SK-N-MC (cell line): ENCODE measurements at places on chromosomes 6 and 20.

DNA sequence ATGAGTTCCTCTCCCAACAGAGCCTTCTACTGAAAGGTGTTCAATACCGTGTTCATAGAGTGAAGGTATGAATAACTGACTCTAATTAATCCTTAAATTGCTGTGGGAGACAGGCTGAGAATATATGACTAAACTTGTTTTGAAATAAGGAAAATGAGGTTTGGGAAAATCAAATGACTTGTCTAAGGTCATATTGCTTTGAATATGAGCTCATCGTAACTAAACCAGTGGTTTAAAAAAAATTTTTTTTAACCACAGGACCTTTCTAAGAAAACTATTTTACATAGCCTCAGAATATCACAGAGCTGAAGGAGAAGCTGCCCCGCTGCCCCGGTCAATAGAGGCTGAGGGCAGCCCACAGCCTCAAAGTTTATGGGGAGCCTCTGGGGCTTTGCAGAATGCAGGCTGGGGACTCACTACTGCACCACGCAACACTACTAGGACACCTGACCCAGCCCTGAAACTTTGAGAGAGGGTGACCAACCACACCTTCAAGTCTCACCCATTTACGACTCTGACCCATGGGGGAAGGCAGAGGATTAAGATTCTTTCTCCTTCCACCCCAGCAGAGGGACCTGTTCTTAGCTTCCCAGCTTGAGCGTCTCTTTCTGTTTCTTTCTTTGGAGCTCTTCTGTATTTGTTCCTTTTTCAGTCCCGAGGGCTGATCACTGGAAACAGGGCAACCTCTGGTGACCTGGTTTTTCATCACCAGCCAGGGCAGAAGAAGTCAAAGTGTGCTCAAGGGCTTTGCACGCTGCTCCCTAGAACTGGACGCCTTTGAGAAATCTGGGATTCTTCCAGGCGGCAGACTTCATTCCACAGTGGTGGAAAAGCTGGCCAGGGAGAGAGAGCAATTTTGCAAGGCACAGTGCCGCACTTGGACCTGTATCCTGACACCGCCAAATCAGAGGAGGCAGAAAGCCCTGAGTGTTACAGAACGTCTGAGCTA lies 220.2 kb downstream of the ATXN1 start:
- DNase-seq = no peak

DNA sequence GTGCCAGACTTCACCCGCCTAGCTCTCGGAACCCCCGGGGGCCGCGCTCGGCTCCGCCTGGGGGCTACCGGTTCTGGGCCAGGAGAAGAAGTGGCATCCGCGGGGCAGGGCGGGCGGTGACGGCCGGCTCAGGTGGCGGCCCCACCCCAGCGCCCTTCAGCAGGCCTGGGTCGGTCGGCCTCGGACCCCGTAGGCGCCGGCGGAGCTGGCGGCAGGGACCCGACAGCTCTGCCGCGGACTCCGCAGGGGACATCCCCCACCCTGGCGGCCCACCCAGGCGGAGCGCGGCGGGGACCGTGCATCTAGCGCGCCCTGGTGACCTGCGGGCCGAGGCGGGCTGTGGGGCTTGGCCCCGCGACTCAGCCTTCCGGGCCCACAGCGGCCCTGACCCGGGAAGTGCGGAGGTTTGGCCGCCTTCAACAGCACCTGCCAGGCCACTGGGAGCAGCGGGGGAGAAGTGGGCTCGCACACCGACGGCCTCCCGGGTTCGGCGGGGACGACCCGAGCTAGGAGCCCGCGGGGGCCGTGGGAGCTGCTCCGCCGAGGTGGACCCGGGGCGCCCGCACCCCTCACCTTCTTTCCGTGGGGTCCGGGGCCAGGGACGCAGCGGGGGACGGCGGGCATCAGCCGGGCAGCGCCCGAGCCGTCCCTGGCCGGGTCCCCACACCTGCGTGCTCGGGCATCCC lies 87.1 kb downstream of the TMEM242 start:
- no peak for DNase-seq

- DNase-seq = no peak
Observed at GRCh38 chr6:3233904-3234303, 6.5 kb upstream of the TUBB2B start.

DNA sequence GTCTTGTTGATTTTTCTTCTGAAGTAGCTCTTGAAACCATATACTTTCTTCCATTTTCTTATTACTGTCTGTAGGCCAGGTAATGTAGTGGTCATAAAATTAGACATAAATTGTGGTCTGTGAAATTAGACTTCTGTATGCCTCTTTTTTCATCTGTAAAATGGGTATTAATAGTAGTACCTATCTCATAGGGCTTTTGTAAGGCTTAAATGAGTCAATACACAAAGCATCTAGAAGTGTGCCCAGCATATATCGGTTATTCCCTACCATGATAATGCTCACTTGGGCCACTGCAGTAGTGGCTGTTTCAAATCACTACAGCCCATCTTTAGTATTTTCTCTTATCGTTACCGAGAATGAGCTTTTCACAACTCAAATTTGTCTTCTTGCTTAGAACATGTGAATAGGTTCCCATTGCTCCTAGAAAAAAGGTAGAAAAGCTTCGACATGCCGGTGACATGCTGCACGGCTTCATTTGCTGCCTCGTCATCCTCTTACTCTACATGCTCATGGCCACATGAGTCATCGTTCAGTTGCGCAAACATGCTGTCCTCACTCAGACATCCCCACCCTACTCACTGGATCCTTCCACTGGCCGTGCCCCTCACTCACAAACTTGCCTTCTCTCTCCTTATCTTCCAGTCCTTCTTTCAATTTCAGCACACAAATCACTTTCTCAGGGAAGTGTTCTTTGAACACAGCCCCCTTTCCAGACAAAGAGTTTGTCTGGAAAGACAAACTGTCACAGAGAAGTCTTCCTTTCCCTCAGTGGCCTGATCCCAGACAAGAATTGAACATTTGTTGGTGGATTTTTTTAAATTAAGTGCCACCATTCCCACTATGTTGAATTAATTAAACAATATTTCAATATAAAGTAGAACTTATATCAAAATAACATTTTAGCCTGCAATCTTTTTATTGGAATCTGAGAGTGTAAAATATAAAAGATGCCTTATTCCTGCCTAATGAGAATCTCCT lies 32.2 kb upstream of the ERVFRD-1 start:
- no peak for DNase-seq

GRCh38 chr20:51697096-51697826 lies 70.9 kb downstream of the ATP9A start:
- DNase-seq = no peak

DNA sequence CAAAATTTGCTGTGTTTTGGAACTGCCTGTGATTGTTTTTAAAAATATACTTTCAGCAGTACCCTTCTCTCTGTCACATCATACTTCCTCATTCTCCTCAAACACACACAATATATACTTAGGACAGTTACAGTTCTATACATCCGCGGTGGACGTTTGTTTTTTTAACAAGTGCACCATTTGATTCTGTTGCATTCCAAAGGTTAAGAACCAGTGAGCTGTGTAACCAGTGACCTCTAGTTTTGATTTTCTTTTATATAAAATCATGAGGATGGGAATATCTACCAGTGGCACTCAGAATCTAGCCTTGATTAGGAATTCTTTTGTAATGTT lies 152.8 kb downstream of the CARMIL1 start:
- DNase-seq = no peak

DNA sequence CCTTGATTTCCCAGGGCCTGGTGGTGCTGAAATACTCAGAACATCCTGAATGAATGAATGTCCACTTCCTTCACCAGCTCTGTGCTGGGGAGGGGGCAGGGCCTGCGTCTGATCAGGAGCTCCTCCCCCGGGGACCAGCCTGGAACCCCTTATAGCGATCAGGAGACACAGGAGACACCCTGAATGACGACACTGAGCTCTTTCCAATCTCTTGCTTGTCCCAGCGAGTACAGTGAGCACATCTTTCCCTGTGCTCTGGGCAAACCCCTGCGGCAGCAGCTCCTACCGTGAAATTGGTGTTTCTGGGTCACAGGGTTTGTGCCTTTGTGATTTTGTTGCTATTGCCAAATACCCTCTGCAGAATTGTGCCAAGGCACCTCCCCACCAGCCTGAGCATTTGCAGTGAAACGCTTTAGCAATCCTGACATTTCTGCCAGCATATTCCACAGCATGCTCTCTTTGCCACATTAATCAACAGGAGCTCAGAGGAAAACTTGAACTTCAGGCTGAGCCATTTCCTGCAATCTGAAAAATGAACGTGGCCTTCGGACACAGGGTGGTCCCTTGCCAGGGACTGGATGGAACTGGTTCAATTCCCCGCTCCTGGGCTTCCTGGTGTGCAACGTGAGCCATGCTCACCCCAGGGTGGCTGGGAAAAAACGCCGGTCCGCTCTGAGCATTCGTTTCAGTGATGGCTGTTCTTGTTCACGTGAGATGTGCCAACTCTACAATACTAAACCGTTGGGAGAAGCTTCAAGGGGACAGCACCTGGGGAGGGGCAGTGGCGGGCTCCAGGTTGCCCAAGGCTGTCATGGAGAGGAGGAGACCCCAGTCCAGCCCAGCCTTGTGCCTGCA lies 23.1 kb upstream of the MRGBP start:
- DNase-seq = no peak

DNA sequence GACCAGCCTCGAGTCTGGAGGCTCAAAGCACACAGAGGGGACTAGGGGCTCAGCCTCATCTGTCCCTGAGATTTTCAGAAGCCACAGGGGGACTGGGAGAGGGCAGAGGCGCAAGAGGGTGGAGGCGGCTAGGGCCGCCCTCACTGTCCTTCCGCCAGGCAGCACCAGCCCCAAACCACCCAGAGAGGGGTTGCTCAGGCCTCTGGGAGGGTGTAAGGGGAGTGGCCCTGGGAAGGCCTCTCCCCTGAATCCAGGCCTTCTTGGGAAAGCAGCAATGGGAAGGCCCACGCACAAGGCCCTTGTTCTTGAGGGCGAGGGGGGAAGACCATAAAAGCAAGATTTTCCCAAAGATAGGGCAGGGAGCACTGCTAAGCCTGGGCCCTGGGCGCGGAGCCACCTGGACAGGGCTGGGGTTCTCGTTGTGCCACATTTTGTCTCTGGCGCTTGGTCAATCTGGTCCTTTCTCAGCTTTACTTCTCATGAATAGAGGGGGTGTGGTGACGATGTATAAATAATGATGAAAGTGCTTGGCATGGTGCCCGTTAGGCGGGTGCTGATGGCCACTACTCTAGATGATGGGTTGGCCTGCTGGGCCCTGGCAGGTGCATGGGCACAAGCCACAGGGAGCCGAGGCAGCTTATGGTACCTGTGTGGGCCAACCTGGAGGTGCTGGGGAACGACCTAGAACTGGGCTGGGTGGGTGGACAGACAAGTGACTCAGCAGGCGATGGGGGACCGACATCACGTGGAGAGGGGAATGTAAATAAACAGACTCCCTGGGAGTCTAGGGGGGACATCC lies 4.8 kb downstream of the SAMD10 start:
- no peak for DNase-seq

GRCh38 chr20:47970282-47970903 lies 185.1 kb upstream of the SULF2 start:
- DNase-seq = no peak

GRCh38 chr6:163775313-163775712 lies 360.8 kb downstream of the QKI start:
- no peak for DNase-seq

DNA sequence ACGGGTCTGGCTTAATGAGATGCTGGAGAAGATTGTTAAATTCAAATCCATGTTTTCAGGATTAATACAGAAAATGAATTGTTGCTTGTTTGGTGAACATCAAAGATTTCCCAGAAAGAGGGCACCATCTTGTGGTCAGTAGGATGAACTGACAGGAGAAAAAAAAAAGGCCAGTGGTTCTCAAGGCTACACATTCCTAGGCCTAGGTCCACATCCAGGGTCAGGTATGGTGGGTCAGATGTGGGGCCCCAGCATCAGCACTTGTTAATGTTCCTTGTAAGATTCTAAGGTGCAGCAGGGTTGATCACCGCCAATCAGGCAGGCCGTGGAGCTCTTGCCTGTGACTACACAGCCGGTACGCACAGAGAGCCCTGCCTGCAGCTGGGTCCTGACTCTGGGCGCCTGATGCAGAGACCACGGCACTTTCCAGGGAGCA lies 34.0 kb upstream of the FOXO3 start:
- no peak for DNase-seq

DNA sequence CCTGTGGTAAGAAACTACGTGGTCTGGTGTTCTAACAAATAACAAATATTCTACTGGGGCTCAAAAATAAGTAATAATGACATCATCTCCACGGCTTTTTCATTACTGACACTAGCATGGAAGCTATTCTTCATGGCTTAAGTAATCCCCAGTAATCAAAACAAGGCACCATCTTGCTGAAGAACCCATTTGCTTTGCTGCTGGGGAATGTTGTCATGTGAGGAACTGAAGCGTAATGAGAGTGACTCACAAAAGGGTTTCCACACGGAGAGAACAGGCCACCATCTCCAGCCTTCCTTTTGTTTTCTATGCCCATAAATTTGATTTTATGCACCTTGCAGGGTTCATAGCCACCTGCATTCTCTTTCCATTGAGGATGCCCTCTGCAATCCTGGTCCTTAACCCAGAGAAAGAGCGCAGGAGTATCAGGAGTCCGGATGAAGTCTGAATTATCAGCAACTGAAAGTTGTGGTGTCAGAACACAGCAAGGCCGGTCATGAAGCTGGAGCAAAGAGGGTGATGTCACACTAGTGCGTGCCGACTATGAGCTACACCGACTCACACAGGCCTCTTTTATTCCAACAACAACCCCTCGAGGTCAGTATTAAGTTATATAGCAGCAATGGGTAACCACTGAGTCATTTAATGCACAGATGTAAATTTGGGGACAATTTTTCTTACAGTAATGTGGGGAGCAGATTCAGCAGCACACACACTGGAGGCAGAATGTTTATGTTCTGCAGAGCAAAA lies 173.7 kb upstream of the SSTR4 start:
- DNase-seq = no peak

DNA sequence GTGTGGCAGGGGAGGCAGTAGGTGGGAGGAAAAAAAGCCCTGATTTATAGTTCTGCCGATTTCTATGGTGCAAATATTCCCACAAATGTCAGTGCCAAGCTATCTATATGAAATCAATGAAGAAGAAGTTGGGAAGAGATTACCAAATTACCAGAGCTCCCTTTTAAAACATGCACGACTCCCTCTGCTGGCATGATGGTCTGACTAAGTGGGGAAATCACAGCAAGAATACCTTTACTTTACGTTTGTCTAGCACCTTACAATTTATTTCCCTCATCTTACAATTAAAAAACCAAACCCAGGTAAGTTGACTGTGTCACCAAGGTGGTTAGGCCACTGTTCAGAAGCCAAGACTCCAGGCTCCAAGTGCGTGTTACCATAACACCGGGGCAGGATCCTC lies 55.6 kb downstream of the AGPAT4 start:
- no peak for DNase-seq

- DNase-seq = no peak
Observed at GRCh38 chr6:15754035-15754705, 91.3 kb upstream of the DTNBP1 start.

- no peak for DNase-seq
Observed at GRCh38 chr20:21618759-21619416, 86.6 kb upstream of the PAX1 start.

GRCh38 chr20:50460115-50460607 lies 50.0 kb upstream of the PTPN1 start:
- DNase-seq = no peak
